H4 (cell line): ENCODE measurements at places on chromosomes 2 and 18. TPM values are rescaled to one million over a fixed set of nuclear protein-coding genes. Genes with fewer than 3 reads are reported as not detected.

DNA sequence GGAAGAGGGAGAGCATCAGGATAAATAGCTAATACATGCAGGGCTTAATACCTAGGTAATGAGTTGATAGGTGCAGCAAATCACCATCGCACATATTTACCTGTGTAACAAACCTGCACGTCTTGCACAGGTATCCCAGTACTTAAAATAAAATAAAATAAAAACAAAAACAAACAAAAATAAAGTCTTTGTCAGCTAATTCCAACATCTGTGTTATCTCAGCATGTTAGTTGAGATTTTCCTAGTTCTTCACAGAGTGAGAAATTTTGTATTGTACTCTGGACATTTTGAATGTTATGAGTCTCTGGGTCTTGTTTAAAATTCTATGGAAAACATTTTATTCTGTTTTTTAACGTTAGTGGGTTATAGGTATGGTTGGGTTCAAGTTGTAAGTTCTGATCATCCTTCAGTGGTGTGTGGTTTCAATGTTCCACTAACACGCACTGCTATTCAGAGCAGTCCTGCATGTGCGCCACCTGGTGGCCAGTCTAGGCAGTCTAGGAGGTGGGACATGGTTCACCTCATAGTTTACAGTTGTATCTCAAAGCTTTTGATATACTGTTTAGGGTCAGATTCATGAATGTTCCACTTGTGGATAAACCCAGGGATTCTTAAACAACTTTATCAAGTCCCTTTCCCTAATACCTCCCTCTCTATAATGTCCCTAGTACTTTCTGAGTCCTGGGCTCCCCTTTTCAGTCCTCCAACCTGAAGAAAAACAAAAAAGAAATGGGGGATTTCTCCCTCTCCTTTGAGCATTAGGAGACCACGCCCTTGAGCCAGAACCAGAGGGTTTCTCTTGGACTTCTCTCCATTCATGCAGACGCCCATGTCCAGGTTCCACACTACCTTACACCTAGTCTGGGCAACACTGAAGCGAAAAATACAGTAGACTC lies 213.4 kb upstream of the GATA6 start:
- peak; percentile 57 for DNase-seq

DNA sequence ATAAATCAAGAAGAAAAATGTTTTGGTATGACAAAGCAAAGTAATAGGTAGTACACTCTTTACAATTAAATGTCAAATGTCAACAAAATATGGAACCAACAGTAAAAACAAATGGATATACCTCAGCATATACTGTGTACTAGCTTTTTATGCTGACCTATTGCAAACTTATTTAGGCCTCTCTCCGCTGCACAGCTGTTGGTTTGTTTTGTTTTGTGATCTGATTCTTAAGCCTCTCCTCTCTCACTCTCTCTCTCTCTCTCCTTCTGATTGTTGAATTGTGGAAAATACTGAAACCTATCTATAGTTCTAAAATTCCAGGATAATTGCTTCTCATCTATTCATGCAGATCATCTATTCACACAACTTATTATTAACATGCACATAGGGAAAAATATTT lies 154.9 kb upstream of the ARHGAP28 start:
- DNase-seq = no peak

PPP1CB gene
- 76.5 and 96.0 TPM in 2 replicates for total RNA-seq

DNA sequence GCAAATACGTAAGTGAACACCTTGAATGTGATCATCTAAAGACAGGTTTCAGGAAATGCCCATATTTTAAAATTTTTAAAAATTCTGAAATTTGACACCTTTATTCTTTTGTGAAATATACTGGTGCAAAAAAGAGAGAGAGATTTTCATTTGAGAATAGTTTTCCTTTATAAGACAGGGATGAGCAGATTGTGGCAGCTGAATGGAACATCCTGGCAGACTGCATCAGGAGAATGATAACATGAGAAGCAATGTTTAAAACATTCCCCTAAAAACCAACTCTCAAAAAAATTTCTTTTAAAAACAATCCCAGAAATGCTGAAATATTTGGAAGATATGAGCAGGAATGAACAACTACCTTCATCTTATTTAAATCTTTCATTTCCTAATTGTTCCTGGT lies 744.8 kb upstream of the ID2 start:
- DNase-seq = no peak

DNA sequence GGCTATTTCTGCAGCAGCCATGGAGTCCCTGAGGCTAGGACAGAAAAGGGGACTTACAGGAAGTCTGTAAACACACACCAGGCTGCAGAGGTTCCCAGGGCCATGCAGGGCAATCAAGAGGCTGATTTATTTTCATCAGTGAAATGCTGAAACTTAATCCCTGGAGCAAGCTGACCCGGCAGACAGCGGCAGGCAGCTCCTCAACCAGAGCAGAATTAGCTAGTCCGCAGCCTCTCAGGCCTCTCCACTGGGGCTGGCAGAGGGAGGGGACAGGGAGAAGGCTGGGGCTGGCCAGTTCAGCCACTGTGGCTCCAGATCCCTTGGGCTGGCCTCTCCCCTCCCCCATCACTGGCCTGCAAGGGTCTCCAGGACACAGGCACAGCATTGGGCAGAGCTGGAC lies 136.3 kb downstream of the TNS1 start:
- DNase-seq = no peak

DNA sequence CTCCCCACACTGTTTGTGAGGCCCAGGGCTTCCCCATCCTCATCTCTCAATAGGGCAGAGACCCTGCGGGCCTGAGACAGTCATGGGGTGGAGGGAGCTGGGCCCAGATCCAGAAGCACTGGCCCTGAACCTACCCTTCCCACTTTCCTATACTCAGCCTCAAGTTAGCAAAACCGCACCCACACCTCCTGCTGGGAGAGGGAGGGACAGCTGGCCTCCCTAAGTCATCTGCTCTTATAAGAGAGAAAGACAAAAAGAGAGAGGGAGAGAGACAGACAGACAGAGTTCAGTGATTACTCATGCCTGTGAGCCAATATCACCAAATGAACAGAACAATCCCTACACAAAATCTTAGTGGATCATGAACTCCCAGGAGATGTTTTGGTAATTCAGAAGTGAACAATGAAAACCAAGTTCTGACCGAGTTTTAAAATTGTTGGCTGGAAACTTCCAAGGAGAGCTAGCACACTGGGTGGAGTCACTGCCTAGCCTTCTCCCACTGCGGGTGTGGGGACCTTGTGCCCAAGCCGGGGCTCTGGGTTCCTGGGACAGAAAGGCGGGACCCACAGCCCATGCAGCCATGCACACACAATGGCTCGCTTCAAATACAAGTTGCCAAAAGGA lies 130.5 kb downstream of the PXDN start:
- DNase-seq = peak; percentile 42

IKZF2 gene
- 0.68 and 1.7 TPM in 2 replicates for total RNA-seq

DNA sequence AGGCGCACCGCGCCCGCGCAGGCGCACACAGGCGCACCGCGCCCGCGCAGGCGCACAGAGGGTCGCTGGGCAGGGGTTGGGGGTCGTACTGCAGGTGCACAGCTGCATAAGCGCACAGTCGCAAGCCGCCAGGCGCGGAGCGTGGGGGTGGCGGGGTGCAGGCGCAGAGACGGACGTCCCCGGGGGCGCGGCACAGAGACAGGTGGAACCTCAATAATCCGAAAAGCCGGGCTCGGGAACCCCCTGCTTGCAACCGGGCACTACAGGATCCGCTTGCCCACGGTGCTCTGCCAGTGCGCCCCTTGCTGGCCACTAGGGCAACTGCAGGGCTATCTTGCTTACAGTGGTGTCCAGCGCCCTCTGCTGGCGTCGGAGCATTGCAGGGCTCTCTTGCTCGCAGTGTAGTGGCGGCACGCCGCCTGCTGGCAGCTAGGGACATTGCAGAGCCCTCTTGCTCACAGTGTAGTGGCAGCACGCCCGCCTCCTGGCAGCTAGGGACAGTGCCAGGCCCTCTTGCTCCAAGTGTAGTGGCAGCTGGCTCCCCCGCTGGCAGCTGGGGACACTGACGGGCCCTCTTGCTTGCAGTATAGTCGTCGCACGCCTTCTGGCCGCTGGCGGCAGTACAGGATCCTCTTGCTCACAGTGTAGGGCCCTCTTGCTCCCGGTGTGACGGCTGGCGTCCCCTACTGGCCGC lies 34.9 kb downstream of the FAM110C start:
- DNase-seq = peak; percentile 32

DNA sequence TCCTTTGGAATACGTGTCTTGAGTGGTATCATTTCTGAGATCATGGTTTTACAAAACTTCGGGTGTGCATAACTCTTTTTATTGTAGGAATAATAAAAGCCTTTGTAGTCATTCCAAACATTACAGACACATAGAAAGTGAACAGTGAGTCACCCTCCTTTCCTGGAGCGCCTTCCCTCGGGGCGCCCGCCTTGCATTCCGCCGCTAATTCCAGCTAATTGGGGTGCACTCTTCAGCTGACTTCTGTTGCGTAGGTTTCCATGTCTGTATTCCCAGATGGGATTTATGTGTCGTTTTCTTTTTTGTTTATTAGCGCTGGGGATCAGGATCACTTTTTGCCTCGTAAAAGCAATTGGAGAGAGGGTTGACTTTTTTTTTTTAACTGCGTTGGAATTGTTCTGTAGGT lies 18.7 kb downstream of the SH3BP4 start:
- peak; percentile 70 for DNase-seq

GRCh38 chr2:44954889-44955592 lies 13.5 kb downstream of the SIX3 start:
- DNase-seq = no peak

DNA sequence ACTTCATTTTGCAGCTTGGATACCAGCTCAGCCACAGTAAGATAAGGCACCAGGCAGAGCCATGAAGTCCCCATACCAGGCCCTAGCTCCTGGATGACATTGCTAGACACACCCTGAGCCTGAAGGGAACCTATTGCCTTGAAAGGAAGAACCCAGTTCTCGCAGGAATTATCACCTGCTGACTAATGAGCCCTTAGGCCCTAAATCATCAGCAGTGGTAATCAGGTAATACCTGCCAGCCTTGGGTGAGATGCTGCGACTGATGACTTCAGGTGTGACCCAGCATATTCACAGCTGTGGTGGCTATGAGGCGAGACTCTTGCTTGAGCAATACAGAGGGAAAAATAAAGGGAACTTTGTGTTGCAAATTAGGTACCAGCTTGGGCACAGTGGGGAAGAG lies 24.9 kb downstream of the CLK1 start:
- no peak for DNase-seq

- DNase-seq = no peak
Observed at GRCh38 chr2:236915186-236915585, 170.5 kb upstream of the COPS8 start.

- DNase-seq = no peak
Observed at GRCh38 chr18:55376387-55376786, 211.6 kb downstream of the TCF4 start.
